ENCODE measurements at places on chromosomes 12 and 14.

- no peak for DNase-seq
These were observed 272.7 kb upstream of the DCN start for GRCh38 chr12:91455321-91455720.

DNA sequence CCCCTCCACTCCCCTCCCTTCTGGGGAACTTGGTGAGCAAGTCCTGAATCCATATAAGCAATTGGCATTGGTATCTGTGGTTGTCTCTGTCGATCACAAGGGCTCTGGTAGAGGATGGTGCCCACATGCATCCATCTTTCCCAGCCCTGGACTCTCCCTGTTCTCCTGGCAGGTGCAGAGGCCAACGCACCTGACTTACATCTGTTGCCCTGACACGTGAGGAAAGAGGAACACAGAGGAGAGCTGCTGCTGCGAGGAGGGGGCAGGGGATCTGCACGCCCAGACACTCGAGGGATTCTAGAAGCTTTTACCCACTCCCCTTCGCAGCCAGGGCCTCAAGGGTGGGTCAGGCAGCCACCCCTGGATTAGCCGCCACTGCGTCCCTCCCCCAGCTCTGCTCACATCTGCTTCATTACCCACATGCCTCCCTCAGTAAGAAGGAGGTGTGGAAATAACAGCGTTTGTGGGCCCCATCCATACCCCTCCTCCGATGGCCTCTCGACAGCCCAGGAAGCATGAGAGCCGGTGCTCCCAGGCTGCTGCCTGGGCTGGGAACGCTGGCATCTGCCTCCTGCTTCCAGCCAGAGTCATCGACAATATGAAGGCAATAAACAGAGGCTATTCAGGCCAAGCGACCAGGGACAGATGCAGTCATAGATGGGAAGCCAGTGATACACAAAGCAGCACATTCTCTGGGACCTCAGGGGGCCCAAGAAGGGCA, 56.5 kb downstream of the KDM2B start:
- no peak for DNase-seq

DNA sequence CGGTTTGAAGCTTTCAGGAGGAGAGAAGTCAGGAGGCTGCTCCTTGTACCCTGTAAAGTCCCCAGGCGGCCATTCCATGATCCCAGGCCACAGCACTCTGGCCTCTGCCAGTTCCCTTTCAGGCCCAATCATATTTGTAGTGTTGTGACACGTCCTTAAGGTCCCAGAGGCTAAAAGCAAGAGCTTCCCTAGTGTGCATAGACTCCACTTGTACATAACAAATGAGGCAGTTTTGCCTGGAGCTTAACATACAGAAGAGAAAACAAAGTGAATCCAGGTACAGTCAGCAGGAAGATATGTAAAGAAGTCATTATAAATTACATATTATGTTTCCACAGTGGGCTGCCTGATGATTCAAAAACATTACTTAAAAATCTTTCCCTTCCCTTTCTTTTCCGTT, 81.1 kb upstream of the RPH3A start:
- DNase-seq = no peak

DNA sequence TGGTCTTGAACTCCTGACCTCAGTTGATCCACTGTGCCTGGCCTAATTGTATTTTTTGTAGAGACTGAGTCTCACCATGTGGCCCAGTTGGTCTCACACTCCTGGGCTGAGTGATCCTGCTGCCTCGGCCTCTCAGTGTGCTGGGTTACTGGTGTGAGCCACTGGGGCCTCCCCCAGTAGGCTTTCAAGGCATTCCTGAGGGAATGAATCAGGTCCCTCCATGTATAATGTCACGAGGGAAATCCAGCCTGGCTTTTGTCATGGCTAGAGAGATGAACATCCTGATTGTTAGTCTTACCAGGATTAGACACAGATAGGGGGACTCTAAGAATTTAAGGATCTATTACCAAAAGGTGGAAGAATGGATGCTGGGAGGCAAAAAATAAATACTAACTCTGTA, 51.9 kb downstream of the CPSF2 start:
- DNase-seq = no peak

GRCh38 chr14:53325176-53325806, 172.2 kb upstream of the DDHD1 start:
- DNase-seq = no peak

DNA sequence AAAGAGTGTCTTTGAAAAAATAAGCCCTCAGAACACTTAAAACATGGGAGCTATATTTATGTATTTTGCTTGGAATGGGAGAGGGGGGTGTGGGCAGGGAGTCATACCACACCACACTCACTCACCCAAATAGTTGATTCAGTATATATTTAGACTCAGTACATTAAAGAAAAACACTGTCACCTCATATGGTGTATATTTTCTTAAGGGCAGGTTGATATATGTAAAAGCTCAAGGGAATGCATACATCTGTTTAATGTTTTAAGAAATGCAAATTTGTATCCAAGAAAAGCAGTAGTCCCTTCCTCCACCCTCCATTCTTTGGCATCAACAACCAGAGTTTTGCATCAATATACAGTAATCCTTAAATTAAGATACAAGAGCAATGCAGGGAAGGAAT, 1.4 kb downstream of the NFYB start:
- no peak for DNase-seq

Data from activated CD8-positive, alpha-beta memory T cell treated with anti-CD3 and anti-CD28 coated beads for 24 hours (primary cell).